ENCODE measurements at places on chromosomes 4 and X.
A peak's percentile ranks its signal among the peaks of the same experiment; 100 is the strongest.

DNA sequence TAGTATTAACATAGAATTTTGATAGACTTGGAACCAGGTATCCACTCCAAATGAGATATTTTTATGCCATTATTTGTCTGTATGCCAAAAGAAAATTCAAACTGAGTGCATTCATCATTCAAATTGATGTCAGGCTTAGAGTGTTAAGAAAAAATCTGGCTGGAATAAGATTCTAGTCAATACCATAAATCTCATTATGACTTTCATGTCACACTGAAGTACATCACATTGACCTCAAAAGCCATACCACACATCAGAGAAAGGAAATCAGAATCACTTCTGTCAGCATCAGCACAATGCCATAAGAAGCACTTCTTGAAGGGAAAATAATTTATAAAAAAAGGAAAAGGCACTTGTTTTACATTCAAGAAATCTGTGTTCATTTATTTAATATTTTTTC lies 119.0 kb upstream of the BMP3 start:
- DNase-seq = no peak

DNA sequence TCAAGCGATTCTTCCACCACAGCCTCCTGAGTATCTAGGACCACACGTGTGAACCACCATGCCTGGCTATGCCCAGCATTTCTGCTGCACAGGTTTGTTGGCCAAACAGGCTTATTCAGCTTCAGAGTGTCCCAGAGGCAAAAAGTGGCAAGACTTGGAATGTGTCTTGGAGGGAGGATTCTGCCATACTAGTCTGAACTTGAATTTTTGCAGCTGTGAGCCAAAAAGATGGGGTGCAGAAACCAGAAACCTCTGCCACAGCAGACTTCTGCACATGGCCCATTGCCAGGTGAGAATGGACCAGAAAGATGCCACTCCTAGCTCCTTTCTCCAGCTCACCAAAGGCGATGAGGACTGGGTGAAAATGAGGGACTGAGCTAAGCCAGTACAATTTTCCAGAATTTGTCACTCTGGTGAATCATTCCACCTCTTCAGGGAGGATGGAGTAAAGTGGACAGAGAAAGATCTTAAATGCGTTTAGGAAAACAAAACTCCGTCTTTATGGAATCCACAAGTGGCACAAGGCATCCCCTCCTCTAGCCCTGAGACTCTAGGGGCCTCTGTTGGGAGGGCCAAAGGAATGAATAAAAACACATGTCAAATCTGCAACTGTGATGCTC lies 369.1 kb upstream of the CLNK start:
- no peak for DNase-seq

DNA sequence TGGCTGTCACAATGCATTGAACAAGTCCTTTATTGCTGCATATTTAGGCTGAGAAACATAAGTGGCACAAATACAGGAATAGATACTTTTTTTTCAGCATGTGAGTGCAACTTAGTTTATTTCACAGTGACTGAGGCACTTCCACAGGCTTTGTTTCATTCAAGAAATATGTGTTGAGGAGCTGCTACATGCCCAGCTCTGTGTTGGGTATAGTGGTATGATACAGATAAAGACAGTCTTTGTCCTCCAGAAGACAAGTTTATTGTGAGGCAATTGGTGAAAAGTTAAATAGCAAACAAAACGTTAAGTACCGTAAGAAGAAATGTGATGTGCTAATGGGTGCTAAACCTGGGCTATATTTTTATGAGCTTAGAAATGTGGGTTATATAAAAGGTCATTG lies 186.4 kb downstream of the SPRY1 start:
- no peak for DNase-seq

DNA sequence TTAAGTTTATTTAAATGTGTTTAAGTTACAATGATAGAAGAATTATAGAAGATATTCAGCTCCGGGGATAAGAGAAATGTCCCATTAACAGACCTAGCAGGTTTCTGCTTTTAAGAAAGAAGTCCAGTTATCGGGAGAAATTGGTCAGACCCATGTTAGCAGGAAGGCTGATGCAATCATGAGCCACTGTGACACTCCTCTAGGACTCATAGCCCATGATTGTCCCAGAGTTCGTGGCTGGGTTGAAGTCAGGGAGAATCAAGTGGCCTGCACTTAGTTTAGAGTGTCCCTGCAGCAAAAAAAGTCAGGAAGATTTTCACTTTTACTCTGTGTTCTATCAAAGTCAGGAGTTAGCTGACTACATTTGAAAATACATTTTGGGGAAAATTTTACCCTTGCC lies 72.0 kb downstream of the TMEM144 start:
- no peak for DNase-seq

DNA sequence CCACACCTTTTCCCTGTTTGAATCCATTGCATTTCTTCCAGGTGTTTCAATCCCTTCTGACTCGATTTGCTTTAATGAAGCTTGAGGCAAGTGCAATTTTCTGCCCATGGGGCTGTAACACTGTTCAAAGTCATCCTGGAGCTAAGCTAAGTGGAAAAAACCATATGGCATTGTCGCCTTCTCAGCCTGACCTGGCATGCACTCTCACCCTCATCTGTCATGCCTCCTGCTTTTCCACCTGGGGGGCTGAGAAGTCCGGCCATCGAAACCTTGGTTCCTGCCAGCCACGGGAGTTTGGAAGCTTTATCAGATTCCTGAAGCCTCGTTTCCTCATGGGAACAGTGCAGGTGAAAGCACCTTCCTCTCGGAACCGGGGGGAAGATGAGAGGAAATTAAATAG lies 38.2 kb downstream of the WFS1 start:
- no peak for DNase-seq

DNA sequence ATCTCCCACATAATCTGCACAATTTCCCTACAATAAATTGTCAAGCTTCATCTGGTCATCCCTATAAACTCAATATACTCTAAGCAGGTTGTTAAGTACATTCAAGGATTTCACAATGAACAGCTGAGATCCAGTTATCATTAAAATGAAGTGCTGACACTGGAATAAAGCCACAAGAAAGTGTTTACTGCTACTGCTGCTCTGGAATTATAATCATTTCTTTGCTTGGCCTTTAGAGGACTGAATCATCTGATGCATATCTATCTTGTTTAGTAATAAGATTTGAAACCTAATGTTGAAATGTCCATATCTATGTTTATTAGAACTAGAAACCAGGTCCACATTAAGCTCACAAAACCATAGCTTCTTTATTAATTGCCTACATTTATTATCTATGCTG lies 338.6 kb upstream of the ZFP42 start:
- no peak for DNase-seq

DNA sequence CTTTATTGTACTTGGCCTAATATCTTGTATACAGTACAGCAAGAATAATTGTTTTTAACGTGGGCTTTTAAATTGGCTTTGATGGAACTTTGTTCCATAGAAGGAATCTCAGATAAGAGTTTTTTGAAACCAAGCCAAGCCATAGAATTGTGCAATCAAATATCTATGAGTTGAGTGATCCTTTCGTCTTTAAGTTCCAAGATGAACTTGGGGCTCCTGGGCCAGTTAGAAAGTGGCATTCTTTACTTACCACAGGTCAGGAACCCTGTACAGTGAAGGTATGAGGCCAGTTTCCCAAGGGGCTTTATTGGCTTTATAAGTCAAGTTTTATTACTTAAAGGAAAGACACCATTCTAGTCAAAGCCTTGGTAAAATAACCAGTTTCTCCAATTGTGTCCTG lies 2104.2 kb downstream of the PCDH7 start:
- DNase-seq = no peak

- DNase-seq = no peak
Observed at GRCh38 chr4:19729886-19730651, 521.6 kb upstream of the SLIT2 start.

- DNase-seq = no peak
Observed at GRCh38 chr4:11631416-11631815, 202.7 kb upstream of the HS3ST1 start.

DNA sequence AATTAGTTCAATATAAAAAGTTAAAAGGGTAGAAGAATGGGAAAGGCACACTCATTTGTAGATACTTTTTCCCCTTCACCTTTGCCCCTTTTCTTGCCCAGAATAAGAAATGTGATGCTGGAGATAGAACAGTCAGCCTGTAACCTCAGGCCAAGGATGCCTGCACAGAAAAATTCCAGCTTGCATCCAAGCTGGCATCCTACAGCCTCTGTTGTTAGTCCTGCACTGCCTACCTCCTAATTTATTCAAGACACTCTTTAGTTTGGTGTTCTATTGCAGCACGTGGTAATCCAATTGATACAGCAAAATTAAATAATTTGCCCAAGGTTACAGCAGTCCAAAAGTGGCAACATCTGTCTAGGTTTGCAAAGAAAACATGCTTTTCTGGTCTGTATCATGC lies 9.7 kb upstream of the USO1 start:
- no peak for DNase-seq

DNA sequence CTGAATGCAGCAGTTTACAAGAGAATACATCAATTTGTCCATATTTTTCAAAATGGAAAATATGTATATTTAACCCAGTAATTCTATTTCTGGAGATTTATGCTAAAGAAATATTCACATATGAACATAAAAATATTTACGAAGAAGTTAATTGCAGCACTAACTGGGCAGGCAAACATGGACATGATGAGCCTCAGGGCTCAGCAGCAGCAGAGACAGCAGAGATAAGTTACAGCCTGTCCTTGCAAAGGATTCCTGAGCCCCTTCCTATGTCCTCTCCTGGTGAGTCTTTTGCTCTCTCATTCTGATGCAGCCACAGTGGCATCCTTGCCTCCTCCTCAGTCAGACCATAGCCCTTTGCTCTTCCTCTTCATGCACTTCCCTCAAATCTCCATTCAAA lies 680.6 kb upstream of the CPEB2 start:
- DNase-seq = no peak

- no peak for DNase-seq
Observed at GRCh38 chr4:75338352-75338880, 175.8 kb downstream of the RCHY1 start.

DNA sequence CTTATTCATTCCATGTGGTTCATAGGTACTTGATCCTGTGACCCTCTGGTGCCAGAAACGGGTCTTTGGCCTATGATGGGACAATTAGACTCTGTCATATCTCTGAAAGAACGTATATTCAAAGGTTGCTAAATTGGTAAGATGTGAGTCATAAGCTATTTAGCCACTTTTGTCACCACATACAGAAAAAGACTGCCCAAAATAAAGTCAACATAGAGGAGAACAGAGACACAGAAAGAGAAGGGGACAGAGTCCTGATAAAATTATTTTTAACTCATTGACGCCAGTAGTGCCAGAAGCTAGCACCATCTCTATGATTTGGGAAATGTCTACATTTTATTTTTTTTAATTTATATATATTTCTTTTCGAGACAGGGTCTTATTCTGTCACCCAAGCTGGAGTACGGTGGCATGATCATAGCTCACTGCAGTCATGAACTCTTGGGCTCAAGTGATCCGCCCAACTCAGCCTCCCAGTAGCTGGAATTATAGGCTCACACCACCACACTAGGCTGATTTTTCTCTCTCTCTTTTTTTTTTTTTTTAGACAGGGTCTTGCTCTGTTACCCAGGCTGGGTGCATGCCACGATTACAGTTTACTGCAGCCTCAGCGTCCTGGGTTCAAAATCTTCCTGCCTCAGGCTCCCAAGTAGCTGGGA lies 92.1 kb upstream of the COX18 start:
- DNase-seq = no peak

- DNase-seq = no peak
Observed at GRCh38 chr4:88754796-88755195, 57.2 kb upstream of the NAP1L5 start.

- no peak for DNase-seq
Observed at GRCh38 chr4:121728066-121728465, 31.3 kb upstream of the ANXA5 start.

DNA sequence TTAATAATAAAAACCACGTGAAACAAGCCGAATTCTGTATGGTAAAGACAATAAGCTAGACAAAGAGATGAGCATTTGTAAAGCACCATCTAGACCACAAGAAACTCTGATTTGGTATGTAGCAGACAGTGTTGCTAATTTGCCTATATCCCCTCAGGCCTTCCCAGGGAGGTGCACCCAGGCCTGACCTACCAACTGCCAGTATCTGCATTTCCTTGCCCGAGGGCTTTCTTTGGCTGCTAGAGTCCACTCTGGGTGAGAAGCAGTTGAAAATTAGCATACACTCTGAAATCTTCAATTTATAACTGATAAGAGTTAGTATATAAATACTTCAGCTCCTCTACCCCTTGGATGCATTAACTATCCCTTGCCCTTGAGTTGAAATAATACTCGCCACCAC lies 37.4 kb upstream of the IL1RAPL1 start:
- DNase-seq = peak; percentile 0

- DNase-seq = no peak
Observed at GRCh38 chr4:29680644-29681043, 1039.5 kb upstream of the PCDH7 start.

- no peak for DNase-seq
Observed at GRCh38 chrX:133749370-133749769, 236.0 kb downstream of the GPC3 start.

- DNase-seq = no peak
Observed at GRCh38 chr4:118396881-118397622, 44.2 kb upstream of the PRSS12 start.

DNA sequence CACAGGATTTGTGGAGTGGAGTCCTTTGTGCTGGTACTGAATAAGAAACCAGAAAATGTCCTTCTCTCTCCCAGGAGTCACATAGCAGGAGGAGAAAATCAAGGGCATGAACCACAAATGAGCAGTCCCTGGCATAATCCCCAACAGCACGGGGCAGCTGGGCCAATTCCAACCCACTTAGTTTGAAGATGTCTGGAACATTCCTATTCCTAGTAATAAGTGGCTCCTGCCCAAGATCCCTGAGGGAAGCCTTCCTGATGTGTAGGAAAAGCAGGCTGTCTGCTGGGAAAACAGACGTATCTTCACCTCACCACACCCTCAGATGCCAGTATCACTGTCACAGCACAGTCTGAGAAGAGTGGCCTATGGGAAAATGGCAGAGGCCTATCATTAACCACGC lies 182.8 kb upstream of the MAP3K15 start:
- DNase-seq = no peak

- DNase-seq = no peak
Observed at GRCh38 chr4:89222170-89222569, 85.4 kb downstream of the GPRIN3 start.

DNA sequence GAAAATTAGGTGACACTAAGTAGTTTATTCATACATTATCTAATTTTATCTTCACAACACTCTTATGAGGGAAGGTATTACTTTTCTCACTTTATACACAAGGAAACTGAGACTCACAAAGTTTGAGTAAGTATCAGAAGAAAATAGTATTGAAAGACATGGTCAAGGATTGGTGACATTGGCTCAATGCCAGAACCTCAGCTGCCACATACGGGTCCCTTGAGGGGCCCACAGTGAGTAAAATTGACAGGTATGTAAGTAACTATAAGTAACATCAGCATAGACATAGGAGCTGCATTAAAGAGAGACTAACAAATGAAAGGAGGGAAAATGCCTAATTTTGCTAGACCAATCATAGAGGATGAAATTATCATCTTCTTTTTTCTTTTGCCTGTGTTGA lies 134.1 kb downstream of the COX18 start:
- no peak for DNase-seq
